CD4-positive, alpha-beta T cell treated with Interferon gamma for 1 hour (primary cell): ENCODE measurements at places on chromosomes 6 and 20.

GRCh38 chr20:14783766-14784165, 446.4 kb upstream of the FLRT3 start:
- DNase-seq: no peak

DNA sequence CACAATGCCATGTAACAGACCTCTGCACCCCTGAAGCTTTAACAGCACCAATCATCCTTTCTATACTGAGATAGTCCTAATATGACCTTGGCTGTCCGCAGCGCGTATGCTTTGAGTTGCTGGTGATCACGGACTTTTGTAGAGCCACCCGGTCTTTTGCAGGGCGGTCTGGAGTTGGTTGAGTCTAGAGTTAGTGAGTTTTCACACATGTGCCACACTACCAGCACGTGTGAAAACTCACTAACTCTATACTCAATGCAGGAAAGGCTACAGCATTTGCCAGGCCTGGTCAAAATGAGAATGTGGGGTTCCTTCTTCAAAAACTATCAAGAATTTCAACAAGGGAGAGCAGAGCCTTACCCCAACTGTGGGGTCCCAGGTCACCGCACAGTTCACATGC, 14.6 kb downstream of the AGPAT4 start:
- no peak for DNase-seq

GRCh38 chr20:36344517-36345132, 38.5 kb downstream of the DLGAP4 start:
- DNase-seq: no peak

DNA sequence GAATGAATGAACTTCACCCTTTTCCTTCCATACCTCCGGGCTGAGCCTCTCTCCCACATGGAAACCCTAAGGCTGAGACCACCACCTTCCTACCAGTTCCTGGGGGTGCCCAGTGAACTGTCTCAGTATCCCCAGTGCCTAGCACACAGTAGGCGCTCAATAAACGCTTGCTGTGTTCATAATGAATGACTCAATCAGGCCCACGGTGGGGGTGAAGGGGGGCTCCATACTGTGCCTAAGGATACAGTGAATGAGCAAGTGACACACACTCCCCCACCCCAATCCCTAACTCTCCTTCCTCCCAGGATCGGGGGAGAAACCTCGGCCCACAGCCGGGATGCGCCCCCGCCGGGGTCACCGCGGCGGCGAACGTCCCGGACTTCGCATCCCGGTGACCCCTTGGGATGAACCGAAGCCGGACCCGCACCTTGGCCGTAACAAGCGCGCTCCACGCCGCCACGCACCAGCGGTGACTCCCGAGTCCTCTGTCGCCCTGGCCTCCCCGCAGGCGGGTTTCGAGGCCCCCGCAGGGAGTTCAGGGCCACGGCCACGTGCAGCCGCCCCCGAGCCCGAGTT, 592 bp downstream of the KCNG1 start:
- DNase-seq: no peak

GRCh38 chr20:571754-572441, 28.3 kb upstream of the CSNK2A1 start:
- DNase-seq: no peak

GRCh38 chr6:134519465-134519864, 201.6 kb upstream of the SGK1 start:
- peak; percentile 58 for DNase-seq

DNA sequence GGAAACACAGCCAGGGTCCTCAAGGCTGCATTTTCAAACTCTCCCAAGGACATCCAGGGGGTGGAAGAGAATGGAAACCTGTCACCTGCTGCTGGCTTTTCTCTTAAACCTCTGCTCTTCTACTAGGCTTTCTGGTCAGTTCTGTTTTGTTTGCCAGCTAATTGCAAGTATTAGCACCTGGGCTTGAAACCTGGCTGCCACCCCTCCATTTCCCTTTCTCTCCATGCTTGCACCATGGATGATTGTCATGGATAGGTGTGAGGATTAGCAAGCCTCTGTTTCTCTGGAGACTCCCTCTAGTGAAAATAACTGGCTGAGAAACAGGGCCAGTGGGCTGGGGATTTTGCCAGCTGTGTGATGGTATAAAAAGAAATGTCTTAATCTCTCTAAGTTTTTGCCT, 33.0 kb upstream of the GPR6 start:
- DNase-seq: no peak

DNA sequence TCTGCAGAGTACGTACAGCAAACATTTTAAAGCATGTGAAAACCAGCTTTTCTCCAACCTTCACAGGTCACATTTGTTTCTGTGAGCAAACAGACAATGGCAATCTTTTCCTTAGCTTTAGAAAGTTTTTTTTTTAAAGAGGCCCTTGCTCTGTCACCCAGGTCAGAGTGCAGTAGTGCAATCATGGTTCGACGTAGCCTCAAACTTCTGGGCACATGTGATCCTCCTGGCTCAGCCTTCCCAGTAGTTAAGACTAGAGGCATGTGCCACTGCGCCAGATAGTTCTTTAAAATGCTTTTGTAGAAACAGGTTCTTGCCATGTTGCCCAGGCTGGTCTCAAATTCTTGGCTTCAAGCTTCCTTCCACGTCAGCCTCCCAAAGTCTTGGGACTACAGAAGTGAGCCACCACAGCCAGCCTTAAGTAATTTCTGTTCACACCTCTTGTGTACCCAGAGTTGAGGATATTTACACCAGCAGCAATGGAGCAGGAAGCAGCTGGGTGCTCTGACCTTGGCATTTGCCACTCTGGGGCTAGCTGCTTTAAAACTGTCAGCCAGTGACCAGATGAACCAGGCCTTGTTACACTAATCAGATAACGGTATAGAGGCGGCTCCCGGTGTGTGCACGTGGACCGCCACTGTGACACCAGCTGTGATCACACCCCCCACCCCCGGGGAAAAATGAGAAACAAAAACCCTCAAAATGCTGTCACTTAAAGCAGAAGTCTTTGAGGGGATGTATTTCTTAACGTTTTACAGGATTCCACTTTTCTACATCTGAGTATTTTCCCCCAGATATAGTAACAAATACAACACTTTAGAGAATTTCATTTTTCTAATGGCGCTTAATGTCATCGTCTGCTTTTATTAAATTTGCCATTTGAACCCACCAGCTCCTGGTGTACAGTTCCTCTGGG, 71.3 kb downstream of the AKAP12 start:
- DNase-seq: no peak

DNA sequence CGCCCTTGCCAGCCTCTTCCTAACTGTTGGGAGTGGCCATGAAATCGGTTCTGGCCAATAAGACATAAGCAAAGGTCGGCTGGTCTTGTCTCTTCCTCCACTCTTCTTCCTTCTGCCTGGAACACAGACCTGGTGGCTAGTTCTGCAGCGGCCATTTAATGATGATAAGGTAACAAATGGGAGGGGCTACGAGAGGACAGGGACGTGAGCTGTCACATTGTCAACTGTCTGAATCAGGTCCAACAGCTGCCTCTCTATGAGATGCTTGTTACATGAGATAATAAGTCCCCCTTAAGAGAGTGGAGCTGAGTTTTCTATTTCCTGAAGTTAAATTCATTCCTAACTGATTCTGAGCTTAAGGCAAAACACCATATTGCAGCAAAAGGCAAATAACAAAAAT, 12.5 kb upstream of the TMEM242 start:
- DNase-seq: no peak

DNA sequence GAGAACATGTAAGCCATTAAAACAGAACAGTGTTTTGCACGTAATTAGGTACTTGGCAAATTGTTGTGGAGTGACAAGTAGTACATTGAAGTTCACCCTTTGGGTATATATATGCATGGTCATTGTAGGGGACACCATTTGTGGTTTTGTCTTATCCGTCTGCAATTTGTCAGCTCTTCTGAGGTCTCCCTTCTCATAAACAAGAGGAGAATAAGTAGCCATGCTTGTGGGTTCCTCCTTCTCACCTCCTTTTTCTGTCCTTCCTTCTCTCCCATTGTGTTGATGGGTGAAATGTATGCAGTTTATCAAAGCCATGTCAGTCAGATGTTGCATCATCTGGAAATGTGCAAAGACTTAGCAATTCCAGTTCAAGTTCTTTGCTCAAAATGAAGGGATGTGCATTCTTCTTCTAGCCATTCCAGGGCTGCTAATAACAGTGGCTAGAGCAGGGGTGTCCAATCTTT, 70.9 kb downstream of the QKI start:
- DNase-seq: no peak

DNA sequence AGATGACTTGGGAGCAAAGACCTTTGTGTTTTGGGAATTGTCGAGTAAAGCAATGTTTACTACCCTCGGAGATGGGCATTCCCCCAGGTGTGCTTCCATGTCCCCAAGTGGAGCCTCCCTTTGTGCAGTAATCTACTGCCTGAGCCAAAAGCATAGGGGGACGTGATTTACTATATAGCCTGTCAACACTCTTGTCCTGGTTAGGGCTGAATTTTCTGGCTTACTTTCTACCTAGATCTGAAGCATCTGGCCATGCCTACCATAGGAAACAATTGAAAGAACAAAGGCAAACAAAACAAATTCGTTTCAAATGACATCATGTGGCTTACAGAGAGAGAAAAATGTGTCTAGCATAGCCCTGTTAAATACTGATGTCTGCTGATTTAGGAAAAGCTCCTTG, 350.6 kb downstream of the SAMD5 start:
- no peak for DNase-seq

GRCh38 chr6:139256087-139256486, 35.7 kb downstream of the TXLNB start:
- no peak for DNase-seq

GRCh38 chr6:106272287-106272686, 53.3 kb downstream of the ATG5 start:
- no peak for DNase-seq

DNA sequence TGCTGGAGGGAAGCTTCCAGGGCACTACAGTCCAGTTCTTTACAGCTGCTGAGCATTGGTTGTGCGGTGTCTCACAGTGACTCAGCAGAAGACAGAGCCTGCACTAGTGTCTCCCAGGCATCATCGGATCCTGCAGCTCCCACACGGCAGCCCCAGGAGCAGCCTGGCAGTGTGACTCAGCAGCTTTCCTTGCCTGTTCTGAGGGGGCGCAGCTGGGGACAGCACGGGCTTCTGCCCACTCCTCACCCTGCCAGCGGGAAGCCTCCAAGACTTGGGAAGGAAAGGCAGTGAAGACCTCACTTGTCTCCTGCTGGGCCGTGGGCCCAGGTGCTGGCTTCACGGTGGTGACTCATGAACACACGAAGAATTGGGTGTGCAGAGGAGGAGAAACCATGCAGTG, 165.4 kb downstream of the SYNDIG1 start:
- no peak for DNase-seq

DNA sequence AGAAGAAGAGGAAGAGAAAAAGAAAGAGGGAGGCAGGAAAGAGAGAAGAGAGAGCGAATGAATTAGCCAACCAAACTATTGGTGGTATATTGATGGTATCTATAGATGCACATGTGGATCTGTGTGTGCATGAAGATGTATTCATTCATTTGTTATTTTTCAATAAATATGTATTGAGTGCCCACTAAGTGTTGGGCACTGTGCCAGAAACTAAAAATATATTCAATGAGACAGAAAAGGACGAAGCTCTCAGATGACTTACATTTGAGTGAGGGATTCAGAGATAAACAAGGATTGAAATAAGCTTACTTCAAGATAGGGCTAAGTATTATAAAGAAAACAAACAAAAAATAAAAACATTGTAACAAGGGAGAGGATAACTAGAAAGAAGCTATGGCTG, 154.9 kb downstream of the TSHZ2 start:
- no peak for DNase-seq

- DNase-seq: no peak
These were observed 29.6 kb downstream of the CRYBG1 start for GRCh38 chr6:106390088-106390487.

DNA sequence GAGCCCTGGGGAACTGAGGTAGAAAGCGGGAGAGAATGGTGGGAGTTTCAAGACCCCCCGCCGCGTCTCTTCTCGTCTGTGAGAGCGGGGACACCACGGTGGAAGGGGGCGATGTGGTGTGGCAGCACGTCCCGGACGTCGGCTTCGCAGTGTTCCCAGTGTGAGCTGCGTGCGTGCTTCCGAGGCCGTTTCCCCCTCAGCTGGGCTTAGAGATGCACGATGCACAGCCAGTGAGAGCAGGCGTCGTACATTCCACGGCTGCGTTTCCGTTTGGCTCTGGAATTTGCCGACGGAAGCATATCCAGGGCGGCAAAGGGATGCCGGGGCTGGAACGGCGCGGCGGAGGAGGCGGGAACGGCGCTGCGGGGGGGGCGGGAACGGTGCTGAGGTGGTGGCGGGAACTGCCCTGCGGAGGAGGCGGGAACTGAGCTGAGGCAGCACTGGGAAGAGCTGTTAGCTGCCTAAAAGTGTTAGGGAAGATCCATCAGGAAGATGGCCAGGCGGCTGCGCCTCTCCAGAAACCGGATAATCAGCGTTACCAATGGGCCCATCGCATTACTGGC, 37.7 kb downstream of the KIF25 start:
- DNase-seq: no peak

DNA sequence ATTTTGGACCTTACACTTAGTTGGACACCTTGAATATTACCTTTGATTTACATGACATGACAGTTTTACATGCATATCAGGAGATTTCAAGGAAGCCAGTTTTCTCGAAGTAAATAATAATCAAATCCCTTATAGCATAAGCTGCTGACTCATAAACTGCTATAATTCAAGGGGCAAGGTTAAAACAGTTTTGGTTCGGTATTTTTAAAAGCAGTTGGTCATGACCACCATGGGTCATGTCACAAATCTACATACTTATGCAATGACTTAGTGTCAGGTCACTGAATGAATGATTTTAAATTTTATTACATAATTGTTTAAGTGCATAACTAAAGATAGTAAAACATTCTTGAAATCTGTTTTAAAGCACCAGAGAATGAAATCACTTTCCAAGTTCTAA, 158.0 kb downstream of the DST start:
- no peak for DNase-seq

DNA sequence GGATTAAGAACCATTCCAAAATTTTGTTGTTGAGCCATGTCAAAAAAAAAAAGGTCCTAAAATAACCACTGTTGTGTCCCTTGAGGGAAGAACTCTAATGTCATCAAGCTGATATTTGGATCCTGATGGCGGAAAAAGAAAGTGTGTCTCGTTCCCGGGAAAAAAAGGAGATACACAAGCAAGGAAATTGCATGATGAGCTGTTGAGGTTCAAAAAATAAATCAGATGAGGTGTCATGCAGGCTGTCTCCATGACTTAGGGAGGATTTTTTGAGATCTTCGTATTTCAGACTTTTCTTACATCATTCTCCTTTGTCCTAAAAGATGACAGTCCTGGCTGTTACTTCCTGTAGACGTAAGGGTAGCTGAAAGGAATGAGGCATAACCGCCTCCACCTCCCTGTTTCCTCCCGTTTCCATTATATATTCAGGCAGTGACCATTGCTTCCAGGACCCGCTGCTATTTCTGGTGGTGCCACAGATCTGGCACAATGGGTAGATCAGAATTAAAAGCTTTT, 117.3 kb upstream of the TNFAIP3 start:
- DNase-seq: no peak
